ENCODE measurements at places on chromosomes 1 and 21. TPM values are rescaled to one million over a fixed set of nuclear protein-coding genes. Genes with fewer than 3 reads are reported as not detected.
A peak's percentile ranks its signal among the peaks of the same experiment; 100 is the strongest.

GRCh38 chr1:204286831-204287421 is 72.8 kb downstream of the PLEKHA6 start:
- no peak for DNase-seq
- H3K4me1 ChIP-seq, result peaks cover 39% of the 10 kb centered on the region
- no peaks in the 10 kb centered on the region for H3K36me3 ChIP-seq
- H3K27me3 ChIP-seq, result no peaks in the 10 kb centered on the region
- H3K4me3 ChIP-seq, result 0 out of 2 replicates have a peak overlapping the region, but pooled peaks have one; percentile 26

GRCh38 chr1:184648856-184649201 is 105.8 kb downstream of the EDEM3 start:
- H3K4me3 ChIP-seq, result no peak overlapping the region
- H3K4me1 ChIP-seq, result no peaks in the 10 kb centered on the region
- H3K27ac ChIP-seq, result no peak overlapping the region
- no peak for DNase-seq
- no peaks in the 10 kb centered on the region for H3K36me3 ChIP-seq
- H3K27me3 ChIP-seq, result no peaks in the 10 kb centered on the region

DNA sequence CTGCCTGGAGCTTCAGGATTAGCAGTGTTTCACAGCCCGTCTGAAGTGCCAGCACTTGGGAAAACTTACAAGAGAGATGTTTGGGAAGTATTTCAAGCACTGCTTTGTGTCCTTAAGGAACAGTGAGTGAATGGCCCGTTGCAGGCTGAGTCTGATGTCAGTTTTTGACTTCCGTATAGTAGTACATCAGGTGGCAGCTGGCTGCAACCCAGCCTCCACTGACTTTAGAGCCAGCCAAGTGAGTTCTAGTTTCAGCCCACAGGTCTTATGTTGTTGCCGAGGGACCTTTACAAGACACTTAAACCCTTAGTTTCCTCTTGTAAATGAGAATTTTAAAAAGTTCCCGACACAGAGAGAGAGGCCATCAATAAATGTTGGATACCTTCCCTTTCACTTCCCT is 35.0 kb downstream of the UCK2 start:
- peaks cover 40% of the 10 kb centered on the region for H3K4me1 ChIP-seq
- no peak overlapping the region for H3K27ac ChIP-seq
- H3K36me3 ChIP-seq, result no peaks in the 10 kb centered on the region
- H3K27me3 ChIP-seq, result no peaks in the 10 kb centered on the region

GRCh38 chr1:111404588-111404987 is 22.9 kb downstream of the OVGP1 start:
- no peak overlapping the region for H3K27ac ChIP-seq
- no peaks in the 10 kb centered on the region for H3K36me3 ChIP-seq
- no peak overlapping the region for H3K4me3 ChIP-seq
- no peaks in the 10 kb centered on the region for H3K27me3 ChIP-seq
- no peaks in the 10 kb centered on the region for H3K4me1 ChIP-seq
- no peak for DNase-seq

FCRL5 gene
- polyA plus RNA-seq, result not detected

DNA sequence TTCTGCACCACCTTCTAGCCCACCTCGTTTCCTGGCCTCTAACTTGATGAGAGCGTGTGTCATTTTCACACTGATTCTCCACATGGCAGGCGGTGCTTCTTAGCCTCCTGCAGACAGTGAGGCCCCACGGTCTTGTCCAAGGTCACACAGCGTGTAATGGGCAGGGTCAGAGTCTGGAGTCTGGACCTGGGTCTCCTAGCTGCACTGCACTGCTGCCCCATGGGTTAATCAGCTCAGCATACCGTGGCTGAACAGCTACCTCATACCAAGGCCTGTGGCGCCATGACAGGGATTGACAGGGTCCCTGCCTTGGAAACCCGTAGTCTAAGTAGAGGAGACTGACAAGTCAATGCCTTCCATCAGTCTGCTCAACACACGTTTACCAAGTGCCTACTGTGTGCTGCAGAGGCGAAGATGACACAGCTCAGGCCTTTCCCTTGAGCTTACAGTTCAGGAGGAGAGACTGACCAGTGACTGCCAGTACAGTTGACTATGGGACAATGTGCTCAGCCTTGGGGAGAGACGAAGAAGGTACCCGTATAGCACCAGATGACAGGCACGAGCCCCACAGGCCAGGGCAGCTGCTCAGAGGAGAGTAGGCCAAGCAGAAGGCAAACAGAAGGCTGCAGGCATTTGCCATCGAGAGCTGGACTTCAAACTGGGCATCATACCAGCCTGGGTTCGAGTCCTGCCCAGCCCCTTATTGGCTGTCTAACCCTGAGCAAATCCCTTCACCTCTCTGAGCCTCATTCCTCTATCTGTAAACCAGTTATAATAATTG is 5.5 kb downstream of the PCSK9 start:
- DNase-seq, result no peak
- H3K27me3 ChIP-seq, result no peaks in the 10 kb centered on the region
- H3K4me1 ChIP-seq, result peaks cover 46% of the 10 kb centered on the region
- H3K4me3 ChIP-seq, result peak overlapping the region; percentile 20
- no peak overlapping the region for H3K27ac ChIP-seq

TLR5 gene
- not detected for polyA plus RNA-seq

HMCN1 gene
- 0.03 TPM for polyA plus RNA-seq

PYGO2 gene
- 21.8 TPM for polyA plus RNA-seq

AK5 gene
- polyA plus RNA-seq, result not detected

AMY2A gene
- not detected for polyA plus RNA-seq
